ENCODE measurements at places on chromosomes 1 and 21.

GRCh38 chr1:185926588-185926987 is 192.4 kb downstream of the HMCN1 start:
- no peak for DNase-seq

DNA sequence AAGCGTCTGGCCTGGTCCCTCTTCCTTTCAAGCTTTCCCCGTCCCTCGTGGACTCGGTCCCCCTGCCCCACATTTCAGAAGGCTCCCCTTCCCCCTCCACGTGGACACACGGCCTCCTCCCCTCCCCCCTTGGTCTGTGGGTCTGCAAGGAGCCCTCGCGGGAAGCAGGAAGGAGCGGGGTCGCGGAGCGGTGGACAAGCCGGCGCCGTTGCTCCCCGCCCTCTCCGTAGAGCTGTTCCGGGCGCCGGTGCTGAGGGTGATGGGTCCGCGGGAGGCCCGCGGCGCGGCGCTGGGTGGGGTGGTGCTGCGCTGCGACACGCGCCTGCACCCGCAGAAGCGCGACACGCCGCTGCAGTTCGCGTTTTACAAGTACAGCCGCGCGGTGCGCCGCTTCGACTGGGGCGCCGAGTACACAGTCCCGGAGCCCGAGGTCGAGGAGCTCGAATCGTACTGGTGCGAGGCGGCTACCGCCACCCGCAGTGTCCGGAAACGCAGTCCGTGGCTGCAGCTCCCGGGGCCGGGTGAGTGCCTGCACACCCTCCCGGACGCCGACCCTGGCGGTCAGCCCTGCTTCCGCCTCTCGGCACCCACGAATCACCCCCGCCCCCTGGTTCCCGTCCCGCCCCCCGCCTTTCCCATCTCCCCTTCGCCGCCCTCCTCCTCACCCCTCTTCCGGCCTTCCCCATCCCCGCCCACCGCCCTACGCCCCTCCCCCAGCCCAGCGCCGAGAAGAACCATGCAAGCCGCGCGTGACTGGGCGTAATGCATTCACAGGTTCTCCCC is 5.3 kb downstream of the FCRLB start:
- DNase-seq, result peak; percentile 46

- no peak for DNase-seq
Measured at GRCh38 chr1:201144701-201145100, 9.6 kb downstream of the TMEM9 start.

DNA sequence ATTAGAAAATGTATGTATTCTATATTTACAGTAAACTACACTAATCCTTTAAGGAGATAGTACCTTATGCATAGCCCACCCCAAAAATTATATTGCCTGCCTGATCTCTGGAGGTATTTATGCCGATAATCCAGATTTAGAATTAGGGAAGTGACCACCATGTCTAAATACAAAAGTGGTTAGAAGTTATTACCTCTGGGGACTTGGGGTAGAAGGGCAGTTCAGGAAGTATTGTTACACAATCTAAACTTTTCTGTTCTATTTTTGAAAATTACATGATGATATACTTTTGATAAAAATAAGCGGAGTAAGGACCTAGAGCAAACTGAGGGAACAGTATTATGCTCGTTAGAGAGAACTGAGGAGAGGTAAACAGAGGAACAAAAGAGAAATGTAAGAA is 90.5 kb upstream of the ZP4 start:
- no peak for DNase-seq

GRCh38 chr1:12142141-12142823 is 24.5 kb upstream of the TNFRSF1B start:
- no peak for DNase-seq

- no peak for DNase-seq
Measured at GRCh38 chr1:182122256-182122912, 60.9 kb upstream of the ZNF648 start.

- DNase-seq, result no peak
Measured at GRCh38 chr1:111734426-111734825, 4.8 kb downstream of the INKA2 start.

DNA sequence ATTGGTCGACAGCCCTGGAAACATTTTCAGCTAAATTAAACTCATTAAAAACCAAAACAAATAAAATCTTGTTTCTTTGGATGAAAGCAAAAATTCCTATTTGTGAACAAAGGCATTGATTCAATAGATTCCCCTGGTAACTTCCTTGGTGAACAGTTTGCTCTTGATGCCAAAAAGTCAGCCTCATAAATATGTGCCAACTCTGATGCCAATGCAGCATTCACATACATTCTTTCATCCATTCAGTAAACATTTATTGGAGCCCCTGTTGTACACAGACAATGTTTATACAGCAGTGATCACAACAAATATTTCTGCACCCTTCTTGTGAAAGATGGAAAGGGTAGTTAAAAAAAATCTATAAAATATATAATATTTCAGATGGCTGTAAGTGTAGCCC is 107.8 kb downstream of the PLD5 start:
- no peak for DNase-seq

- no peak for DNase-seq
Measured at GRCh38 chr1:160925652-160926244, 28.9 kb downstream of the ITLN2 start.

- DNase-seq, result no peak
Measured at GRCh38 chr1:8818325-8818775, 910 bp upstream of the RERE start.

DNA sequence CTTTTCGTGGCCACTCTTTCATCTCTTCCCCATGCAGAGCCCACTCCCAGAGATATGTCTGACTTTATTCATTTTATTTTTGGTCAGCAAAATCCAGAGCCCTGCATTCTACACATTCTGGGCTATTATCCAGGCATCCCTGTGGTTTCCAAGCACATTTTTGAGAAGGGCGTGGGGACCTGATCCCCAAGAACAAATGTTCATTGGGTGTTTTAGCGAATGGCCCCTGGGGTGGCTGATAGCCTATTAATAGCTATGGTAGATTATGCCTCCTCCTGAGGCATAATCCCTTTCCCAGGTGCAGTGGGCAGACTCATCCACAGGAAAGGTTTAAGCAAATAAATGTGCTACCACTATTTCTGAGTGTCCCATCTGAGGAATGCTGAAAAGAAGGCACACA is 511.8 kb upstream of the USP24 start:
- DNase-seq, result no peak

GRCh38 chr1:24266398-24266941 is 52.7 kb upstream of the GRHL3 start:
- DNase-seq, result no peak

- peak; percentile 34 for DNase-seq
Measured at GRCh38 chr1:111406321-111406768, 21.2 kb downstream of the OVGP1 start.

DNA sequence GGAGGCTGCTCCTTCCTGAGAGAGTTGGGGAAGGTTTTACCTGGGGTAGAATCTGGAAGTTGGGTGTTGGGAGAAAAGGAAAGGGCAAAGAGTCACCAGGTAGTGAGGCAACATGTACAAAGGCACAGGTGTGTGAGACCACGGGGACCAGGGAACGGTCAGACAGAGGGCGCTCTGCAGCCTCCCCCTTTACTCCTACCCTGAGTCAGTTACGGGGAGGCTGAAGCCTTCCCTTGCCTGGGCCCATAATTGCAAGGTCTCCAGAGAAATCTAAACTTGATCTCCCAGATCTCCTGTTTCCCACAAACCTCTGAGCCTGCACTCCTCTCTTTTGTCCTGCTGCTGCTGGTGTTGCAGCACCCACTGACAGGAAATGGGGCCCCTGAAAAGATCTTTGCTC is 22.0 kb downstream of the CCN1 start:
- DNase-seq, result no peak

DNA sequence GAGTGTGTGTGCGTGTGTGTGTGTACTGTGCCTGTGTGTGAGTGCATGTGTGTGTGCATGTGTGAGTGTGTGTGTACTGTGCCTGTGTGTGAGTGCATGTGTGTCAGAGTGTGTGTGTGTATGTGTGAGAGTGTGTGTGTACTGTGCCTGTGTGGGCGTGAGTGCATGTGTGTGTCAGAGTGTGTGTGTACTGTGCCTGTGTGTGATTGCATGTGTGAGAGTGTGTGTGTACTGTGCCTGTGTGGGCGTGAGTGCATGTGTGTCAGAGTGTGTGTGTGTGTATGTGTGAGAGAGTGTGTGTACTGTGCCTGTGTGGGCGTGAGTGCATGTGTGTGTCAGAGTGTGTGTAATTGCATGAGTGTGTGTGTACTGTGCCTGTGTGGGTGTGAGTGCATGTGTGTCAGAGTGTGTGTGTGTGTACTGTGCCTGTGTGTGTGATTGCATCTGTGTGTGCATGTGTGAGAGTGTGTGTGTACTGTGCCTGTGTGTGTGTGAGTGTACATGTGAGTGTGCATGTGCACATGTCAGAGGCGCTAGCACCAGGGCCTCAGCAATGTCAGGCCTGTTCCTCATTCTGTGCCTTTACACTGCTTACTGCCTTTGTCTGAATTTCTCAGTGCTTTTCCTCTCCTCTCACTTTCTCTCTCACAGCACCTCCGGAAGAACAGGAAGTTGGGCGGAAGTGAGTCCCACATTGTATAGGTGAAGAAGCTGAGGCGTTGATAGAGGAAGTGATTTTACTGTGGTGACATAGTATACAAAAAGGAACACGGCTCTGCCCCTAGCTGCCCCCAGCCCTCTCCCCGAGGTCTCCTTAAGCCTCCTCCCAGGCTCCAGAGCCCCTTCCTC is 4.9 kb downstream of the SLC5A9 start:
- DNase-seq, result no peak

Data from stimulated activated CD4-positive, alpha-beta T cell treated with anti-CD3 and anti-CD28 coated beads, Interleukin-1b, Interleukin-23, amount 100 ng/mL, for 48 hours (primary cell).